ENCODE measurements at places on chromosomes 12 and 14.
A peak's percentile ranks its signal among the peaks of the same experiment; 100 is the strongest.

- no peak for DNase-seq
These were observed 42.7 kb downstream of the SYNE2 start for GRCh38 chr14:63895510-63895909.

GRCh38 chr12:122942637-122943036 lies 23.6 kb downstream of the ABCB9 start:
- DNase-seq = no peak

DNA sequence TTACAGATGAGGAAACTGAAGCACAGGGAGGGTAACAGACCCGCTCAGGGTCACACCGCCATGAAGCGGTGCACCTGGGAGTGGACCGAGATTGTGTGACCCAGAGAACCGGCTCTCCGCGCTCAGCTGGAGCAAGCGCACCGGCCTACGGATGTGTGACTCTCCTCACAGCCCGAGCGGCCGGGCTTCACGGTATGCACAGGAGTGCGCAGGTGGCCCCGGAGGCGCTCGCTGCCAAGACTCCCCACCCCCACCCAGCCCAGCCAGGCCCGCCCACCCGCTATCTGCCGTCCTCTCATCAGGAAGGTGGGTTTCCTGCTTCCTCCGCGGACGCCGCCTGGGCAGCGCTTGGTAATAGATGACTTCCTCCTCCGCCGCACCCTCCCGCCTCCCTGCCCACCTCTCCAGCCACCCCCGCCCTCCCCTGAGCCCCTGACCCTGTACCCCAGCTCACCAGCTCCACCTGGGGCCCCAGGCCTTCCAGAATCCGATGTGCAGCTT lies 110.7 kb downstream of the NCOR2 start:
- DNase-seq = peak; percentile 19

DNA sequence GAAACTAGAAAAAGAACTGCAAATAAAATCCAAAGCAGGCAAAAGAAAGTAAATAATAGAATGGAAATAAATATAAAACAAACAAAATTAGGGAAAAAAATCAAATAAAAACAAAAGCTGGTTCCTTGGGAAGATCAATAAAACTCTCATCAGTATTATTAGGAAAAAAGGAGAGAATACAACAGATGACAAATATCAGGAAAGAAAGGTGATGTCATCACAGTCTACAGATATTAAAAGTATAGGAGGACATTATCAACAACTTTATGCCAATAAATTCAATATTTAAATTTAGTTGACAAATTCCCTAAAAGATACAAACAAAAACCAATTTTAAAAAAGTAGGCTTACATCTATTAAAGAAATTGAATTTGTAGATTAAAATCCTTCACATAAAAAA lies 107.4 kb upstream of the FOXN3 start:
- DNase-seq = no peak

DNA sequence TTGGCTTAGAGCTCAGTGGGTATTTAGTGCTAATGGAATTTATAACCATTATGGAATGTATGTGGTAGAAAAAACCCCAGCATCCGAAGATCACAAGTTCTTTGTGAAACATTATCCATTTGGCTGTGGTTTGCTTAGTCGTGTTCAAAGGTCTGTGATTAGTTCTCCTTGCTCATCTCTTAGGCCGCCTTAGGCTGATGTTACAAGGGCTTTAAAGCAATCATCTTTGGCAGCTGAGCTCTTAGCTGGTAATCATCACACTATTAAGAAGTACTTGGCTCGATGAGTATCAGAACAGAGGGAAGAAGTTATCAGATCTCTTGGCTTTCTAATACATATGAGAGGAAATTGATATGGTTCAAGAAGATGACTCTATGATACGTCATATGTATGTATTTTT lies 124.1 kb upstream of the E2F7 start:
- no peak for DNase-seq

- DNase-seq = no peak
These were observed 10.3 kb upstream of the PPP4R4 start for GRCh38 chr14:94163796-94164195.

- DNase-seq = no peak
These were observed 25.9 kb upstream of the STAB2 start for GRCh38 chr12:103561174-103561573.

DNA sequence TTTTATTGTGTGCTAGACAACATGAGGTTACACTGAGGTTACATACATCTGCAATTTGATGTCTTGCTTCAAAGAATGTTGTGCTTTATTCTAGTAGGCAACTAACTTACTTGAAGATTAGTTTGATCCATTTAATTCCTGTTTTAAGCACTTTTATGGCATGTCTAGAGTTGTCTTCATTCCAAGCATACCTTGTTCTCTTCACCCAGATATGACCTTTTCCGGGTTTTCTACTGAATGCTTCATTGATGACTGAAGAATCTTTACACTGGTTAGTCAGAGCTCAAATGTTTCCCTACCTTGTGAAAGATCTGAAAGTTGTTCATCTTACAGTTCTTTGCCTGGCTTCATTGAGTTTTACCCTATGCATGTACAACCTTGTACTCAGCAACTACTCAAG lies 274.0 kb upstream of the KITLG start:
- DNase-seq = no peak

- DNase-seq = no peak
These were observed 292.3 kb downstream of the AACS start for GRCh38 chr12:125357561-125357960.

- no peak for DNase-seq
These were observed 209.6 kb downstream of the FSCB start for GRCh38 chr14:44297437-44297836.

DNA sequence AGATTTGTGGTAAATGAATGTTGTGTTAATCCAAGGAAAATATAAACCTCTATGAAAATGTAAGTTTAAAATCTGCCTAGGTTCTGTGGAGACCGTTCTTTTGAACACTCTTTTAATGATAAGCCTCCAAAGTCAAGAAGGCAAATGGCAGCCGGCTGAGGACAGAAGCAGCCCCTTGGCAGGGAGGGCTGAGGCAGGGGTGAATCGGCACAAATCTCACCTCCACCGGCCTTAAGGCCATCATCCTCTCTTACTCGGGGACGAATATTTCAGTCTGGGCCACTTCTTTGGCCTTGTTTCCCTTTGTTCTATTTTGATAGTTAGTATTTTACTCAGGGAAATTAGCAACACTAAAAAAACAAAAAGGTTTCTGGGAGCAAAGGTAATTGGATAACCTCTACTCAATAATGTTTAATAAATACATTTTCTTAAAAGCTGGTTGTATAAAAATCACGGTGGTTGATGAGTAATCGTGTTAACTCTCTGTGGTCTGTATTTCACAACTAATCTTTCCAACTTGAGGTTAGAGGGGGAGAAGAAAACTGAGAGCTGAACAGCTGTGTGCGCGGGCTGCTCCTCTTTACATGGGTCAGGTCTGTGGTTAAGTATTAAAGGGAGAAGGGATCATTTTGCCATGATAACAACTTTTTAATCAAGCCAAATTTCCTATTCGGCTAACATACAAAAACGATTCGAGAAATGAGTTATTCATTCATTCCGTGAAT lies 18.6 kb downstream of the LGMN start:
- DNase-seq = no peak

DNA sequence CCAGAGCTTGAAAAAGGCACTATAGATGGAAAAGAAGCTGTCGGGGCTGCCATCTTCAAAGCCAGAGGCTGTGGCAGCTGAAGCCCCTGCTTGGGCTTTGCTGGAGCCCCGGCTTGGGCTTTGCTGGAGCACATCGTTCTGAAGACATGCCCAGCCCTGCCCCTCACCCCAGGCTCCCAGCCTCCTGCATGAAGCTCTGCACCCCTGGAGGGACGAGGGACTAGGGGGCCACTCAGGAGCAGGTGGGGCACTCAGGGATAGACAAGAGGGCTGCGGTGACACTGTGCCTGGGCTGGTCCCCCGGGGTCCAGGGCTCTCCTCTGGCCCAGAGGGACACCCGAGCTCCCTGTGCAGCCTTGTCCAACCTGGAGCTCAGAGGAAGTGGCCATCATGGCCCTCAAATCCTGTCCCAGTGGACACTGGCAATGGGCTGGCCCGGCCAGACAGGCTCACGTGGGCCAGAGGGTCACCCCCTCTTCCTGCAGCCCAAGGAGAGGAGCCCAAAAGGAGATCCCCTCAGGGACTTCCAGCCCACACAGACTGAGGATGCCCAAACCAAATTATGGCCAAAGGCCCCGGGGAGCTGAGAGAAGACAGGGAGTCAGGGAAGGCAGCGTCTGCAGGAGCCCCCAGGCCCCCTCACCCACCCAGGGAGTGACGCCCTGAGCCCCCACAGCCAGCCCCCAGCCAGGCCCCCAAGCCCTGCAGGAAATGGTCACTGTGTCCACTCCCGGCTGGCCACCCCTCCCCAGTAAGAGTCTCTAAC lies 23.1 kb upstream of the C14orf180 start:
- DNase-seq = no peak

DNA sequence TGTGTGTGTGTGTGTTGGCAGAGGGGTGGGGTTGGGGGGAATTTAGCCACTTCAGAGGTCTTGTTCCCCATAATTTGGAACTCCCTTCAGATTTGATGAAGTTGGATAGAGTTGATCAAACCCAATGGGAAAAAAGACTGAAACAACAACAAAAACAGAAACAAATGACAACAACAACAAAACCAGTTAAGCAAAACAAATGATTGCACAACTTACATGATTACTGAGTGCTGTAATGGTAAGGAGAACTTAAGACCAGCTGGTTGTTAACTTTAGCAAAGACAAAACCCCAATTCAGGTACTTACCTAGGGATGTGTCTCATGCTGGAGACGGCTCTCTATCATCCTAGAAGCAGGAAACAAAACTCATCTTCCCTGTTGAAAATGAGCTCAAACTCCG lies 107.8 kb upstream of the DDHD1 start:
- no peak for DNase-seq

DNA sequence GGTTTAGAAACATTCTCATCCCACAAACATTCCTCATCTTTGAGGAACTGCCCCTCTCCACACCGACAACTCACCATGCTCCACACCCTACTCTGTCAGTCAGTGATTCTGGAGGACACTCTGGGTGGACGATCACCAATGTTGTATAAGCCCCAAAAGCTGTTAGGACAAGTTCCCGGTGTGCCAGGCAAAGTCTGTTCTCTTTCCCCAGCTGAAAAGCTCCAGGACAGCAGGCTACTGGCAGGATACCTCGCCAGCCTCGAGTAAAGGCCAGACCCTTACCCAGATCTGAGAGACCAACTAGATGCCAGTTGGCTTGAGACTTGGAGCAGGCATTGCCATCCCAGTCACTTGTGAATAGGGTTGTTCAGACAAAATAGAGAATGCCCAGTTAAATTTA lies 12.0 kb downstream of the KRT5 start:
- no peak for DNase-seq

- DNase-seq = no peak
These were observed 51.6 kb downstream of the PRKCH start for GRCh38 chr14:61372842-61373555.

DNA sequence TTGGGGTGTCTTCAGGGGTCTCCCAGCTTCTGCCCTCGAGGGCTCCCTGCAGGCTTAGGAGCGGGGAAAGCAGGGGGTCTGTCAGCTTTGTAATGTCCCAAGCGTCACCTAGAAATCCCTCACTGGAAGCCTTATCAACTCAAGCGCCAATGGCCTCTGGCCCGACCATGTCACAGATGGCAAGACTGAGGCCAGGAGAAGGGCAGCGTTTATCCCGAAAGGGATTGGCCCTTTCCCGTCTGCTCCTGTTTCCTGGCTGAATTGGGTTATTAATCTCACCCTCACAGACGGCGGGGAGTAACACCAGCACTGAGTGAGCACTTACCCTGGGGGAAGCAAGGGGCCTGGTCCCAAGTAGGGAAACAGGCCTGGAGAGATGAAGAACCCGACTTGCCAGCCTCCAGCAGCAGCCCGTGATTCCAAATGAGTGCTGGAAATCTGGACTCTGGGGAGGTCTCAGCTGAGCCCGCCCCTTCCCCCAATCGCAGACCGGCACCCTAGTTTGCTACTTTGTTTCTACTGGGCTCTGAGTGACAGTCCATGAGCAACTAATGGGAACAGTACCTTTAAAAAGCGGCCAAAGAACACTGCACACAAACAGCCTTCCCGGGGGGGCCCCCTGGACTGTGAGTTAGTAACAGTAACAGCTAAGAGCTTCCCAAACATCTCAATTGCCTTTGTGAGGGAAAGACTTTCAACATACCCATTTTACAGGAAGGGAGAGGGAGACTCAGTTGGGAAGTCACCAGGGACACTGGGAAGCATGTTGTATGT lies 2.1 kb upstream of the NCOR2 start:
- DNase-seq = no peak

DNA sequence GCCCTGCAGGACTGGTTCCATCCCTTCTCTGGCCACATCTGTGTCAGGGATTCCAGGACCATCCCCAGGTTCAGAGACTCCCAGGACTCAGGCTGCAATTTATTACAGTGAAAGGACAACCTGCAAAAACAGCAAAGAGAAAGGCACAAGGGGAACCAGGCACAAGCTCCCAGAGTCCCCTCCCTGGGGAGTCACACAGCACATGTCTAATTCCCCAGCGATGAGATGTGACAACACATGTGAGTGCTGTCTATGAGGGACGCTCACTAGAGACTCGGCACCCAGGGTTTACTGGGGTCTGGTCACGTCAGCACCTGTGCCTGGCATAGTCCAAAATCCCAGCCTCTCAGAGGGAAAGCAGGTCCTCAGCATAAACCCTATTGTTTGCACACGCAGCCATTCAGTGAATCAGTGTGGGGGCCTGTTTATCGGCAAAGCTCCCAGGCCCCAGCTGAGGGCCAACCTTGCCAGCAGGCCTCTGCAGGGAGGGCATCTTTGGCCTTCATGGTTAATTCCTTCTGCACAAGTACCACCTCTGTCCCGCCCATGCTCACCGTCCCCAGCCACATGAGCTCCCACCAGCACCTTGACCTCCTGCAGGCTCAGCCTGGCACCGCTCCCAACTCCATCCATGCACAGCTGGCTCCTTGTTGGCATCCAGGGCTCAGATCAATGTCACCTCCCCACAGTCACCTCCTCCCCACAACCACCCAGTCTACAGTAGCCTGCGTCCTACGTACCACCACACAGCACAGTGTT lies 198.9 kb upstream of the SFSWAP start:
- no peak for DNase-seq

- DNase-seq = no peak
These were observed 83.9 kb downstream of the ALG10 start for GRCh38 chr12:34106172-34106571.

DNA sequence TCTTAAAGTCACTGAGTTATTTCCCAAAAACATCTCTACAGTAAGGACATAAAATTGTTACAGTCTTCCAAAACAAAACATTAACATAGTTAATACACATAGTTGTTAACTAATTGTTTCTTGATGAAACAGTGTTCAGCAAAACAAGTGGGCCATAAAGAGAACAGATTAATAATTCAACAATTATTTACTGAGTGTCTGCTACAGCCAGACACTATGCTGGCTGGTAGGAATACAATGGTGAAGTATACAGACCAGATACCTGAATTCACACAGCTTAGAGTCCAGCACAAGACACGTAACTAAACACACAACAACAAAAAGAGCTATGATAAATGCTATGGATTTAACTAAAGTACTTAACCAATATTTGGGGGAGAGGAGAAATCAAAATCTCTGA lies 47.0 kb downstream of the PPP1R12A start:
- DNase-seq = no peak

- DNase-seq = no peak
These were observed 73.5 kb downstream of the RIN3 start for GRCh38 chr14:92586963-92587699.

Data from activated T-cell treated with anti-CD3 and anti-CD28 coated beads for 1 hour (primary cell).